Esophagus squamous epithelium (tissue), 5 donors: ENCODE measurements at places on chromosomes 6 and 20. TPM values are rescaled to one million over a fixed set of nuclear protein-coding genes. Genes with fewer than 3 reads are reported as not detected.

GRCh38 chr20:45322952-45323383 is 14.9 kb upstream of the MATN4 start:
- no peak for DNase-seq

The C20orf202 gene
- total RNA-seq: not detected

DNA sequence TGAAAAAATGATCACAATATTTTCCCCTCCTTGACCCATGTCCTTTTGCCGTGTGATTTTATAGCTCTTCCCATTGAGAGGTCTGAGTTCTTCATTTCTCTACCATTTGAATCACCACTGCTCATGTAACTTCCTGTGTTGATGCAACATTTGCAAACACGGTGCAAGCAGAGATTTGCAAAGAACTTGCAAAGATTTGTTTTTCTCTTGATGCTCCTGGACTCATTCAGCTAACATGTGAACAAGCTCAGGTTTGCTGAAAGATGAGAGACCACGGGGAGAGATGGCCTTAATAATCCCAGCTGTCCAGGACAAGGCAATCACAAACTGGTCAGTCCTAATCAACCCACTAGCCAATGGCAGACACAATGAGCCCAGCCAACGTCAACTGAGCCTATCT is 8.6 kb downstream of the VNN2 start:
- DNase-seq: no peak

DNA sequence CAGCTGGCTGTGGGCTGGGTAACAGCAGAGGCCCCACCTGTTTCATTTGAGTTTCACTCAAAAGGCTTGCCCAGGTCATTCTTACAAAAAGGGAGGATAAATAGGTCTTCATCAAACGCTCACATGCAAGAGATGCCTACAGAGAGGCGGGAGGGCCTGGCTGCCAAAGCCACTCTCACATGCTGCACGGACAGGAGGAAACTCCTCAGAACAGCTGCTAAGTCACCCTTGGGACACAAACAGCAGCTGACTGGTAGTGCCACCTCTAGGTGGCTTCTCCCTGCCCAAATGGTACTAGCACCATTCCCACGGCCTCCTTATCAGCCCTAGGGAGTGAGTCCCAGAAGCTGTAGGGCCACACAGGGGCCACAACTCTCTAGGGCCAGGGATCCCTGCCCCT is 23.8 kb downstream of the SLC22A23 start:
- DNase-seq: no peak

DNA sequence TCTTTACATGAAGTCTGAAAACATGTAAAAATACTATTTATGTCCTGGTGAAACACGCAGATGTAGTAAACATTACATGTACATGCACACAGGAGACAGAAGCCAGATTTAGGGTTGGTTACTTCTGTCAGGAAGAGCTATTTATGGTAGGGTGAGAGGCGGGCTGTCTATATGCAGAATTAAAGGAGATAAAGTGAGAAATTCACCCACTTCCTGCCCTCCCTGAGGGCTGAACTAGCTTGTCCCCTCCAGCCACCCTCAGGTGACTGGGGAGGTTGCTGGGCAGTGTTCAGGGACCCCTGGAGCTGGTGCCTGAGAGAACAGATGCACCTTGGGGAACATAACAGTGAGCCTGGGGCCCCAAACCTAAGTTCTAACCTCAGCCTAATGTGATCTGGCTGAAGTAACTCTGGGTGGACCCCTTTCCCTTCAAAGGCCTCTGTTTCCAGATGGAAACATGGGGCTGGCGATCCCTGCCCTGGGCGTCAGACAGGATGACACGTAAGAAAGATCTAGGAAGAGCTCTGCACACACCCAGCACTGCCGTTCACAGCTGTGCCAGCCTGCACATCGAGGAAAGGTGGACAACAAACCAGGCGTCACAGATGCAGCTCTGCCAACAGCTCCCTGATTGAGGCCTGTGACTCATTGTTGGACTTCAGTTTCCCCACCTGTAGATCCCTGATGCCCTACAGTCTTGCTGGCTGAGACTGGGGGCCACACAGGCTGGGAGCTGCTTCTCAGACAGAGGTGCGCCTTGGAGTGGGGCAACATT is 1.3 kb downstream of the PI16 start:
- DNase-seq: no peak

- DNase-seq: no peak
Measured at GRCh38 chr20:17605131-17605660, 35.3 kb downstream of the DSTN start.

- DNase-seq: no peak
Measured at GRCh38 chr6:45712786-45713185, 302.9 kb downstream of the CLIC5 start.

The COL10A1 gene
- total RNA-seq: not detected

The VNN1 gene
- total RNA-seq: 1.3 TPM

The MOXD1 gene
- total RNA-seq: 22.5 TPM

DNA sequence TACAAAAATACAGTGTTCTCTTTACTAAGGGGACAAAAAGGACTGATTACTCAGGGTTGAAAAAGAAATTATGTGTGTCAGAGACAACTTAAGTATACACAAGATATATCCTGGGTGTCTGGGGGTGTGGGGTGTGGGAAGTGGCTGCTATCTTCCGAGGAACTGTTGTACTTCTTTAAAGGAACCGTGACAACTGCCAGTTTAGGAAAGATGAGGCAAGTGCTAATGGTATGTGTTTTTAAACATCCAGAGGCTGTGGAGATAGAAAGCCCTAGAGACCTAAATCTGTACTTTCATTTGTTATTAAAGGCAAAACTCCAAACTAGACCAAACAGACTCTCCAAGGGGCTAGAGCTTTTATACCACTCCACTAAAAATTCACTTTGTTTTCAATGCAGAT is 95.6 kb downstream of the SNAP25 start:
- no peak for DNase-seq
